ENCODE measurements at places on chromosomes 12 and 14.
A peak's percentile ranks its signal among the peaks of the same experiment; 100 is the strongest.

DNA sequence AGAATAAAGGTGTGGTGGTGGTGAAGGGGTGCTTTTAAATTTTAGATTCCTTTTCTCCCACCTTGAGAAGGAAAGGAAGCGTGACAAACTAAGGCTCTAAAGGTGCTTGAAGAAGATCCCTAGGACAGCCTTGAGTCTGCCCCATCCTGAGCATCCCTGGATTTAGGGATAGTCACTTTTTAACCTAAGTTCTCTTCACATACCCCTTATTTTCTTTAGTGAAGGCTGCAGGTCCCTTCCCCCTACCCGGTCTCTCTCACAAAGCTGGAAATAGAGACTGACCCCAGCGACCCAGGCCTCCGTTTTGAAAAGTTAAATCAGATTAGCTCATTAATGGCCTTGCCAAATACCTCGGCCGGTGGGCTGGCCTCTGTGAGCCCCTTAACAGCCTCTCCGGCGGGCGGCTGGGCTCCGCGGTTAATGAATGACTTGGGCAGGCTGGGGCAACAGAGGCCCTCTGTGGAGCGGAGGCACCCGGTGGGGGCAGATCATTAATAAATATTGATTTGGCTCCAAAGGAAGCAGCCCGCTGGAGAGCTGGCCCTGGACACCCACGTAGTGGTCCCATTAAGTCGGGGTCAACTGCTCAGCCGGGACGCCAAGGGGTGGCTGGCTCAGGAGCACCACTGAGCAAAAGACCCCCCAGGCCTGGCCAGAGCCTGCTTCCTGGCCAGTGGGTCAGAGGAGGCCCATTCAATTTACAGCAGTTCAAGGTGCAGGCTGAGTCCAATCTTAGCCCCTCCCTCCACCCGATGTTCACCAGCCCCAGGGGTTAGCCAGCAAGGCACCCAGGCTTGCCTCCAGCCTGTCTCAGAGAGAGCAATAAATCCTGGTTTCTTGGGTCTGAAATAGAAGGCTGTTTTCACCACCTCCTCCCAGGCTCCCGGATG lies 31.8 kb downstream of the PAH start:
- DNase-seq = no peak

GRCh38 chr14:23034498-23035302 lies at the start of gene PSMB5:
Gene PSMB5 (minus strand): TSS chr14:23034900. CDS start chr14:23034881, 19 bp downstream.
- DNase-seq = peak; percentile 93

- no peak for DNase-seq
Observed at GRCh38 chr14:64790478-64790877, 86.3 kb downstream of the PLEKHG3 start.

GRCh38 chr14:75303381-75303789 lies 24.8 kb downstream of the FOS start:
- peak; percentile 67 for DNase-seq

DNA sequence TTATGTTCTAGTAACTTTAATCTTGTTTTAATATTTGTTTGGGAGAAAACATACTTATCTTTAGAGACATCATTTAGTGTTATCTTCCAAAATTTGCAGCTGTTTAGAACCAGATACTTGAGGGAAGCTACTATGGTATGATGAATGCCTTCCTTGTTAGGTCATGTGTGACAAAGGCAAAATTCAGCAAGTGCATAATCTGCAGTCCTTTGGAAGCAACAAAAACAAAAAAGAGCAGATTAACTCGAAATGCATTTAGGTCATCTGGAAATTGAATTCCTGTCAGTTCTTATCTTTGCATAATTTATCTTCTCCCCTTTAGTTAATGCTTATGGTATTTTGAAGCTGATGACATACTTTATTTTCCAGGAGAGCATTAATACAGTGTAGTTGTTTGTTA lies 3.5 kb downstream of the FBXO34 start:
- peak; percentile 75 for DNase-seq

DNA sequence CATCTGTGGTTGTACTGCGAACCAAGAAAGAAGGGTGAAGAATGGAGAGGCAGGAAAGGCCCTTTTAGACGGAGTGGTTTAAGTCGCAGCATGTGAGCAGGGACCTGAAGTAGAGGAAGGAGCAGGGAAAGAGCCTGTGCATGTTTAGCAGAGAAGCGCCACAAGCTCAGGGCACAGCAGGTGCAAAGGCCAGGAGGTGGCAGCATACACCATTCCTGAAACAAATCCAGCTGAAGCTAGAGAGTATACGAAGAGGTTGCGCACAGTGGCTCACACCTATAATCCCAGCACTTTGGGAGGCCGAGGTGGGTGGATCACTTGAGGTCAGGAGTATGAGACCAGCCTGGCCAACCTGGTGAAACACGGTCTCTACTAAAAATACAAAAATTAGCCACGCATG lies 49.9 kb downstream of the HELB start:
- peak; percentile 21 for DNase-seq

DNA sequence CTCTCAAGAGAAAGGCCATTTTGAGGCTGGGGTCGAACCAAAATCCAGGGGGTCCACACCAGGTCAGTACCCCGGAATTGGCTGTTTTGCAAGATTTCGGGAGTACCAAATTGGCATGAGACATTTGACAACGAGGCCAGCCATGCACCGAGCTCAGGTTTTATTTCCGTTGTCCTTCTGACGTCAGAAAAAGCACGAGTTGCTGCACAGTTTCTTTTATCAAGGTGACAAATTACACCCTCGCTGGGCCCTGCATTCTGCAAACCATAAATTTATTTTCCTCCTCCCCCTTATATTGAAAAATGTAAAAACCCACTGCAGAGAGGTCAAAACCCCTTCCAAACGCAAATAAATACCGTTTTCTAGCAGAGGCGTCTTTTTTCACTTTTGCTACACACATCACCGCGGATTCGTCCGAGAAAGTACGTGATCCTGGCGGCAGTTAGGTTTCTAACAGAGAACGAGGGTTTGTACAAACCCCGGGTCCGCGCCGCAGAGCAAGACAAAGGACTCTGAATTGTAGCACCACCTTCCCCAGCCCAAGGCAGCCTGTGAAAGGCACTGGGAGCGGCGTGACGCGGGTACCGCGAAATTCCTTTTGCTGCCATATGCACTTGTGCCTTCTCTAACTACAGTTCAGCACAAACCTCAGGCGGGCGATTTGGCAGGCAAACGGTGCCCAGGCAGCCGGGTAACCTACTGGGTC lies 1.8 kb downstream of the SLC38A1 start:
- peak; percentile 65 for DNase-seq

DNA sequence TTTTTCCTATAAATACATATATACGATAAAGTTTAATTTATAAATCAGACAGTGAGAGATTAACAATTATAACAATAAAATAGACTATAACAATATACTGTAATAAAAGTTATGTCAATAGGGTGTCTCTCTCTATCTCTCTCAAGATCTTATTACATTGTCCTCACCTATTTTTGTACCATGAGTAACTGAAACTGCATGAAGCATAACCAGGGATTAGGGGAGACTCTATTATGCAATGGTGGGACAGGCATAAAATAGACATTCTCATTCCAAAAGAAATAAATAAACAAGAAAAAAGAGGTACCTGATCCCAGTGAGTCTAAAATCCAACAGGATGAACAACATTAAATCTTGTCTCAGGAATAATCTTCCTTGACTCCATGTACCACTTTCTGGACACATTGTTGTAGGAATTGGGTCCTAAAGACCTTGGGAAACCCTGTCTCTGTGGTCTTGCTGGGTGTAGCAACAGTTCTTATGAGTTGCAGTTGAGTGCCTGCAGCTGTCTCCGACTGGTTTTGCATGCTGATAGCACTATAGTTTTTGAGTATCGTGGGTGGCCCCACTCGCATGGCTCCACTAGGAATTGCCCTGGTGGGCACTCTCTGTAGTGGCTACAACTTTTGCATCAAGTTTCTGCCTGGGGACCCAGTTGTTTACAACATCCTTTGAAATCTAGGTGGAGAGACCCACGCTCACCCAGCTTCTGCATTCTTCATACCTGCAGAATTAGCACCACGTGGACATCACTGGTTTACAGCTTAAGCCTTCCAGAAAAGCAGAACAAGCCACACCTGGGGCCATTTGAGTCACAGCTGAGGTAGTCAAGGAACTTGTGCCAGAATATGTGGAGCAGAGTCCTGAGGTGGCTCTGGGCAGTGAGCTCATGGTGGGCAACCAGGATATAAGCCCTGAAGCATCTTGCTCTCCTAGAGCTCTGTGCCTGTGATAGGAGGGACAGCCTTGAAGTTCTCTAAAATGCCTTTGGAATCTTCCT lies 204.7 kb downstream of the KITLG start:
- DNase-seq = no peak

GRCh38 chr12:32519047-32519446 lies 119.7 kb downstream of the FGD4 start:
- no peak for DNase-seq

GRCh38 chr14:76808011-76808410 lies 4.7 kb downstream of the ANGEL1 start:
- DNase-seq = no peak

DNA sequence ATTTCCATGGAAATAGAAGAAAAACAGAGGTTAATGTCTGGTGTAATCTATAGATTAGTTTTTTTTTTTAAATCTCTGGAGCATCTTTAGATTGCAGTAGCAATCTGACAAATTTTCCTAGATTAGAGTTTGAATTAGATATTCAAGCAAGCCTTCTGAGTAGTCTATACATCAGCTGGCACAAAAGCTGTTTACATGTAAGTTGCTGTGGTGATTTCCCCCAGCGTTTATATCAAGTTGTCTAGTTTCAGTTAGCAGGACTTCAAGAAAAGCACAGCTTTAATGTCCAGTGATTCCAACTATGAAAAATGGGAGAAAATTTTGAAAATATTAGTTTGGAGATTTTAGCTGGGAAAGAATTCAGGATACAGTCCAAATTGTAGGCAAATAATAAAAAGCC lies 605.0 kb upstream of the USP15 start:
- DNase-seq = no peak

DNA sequence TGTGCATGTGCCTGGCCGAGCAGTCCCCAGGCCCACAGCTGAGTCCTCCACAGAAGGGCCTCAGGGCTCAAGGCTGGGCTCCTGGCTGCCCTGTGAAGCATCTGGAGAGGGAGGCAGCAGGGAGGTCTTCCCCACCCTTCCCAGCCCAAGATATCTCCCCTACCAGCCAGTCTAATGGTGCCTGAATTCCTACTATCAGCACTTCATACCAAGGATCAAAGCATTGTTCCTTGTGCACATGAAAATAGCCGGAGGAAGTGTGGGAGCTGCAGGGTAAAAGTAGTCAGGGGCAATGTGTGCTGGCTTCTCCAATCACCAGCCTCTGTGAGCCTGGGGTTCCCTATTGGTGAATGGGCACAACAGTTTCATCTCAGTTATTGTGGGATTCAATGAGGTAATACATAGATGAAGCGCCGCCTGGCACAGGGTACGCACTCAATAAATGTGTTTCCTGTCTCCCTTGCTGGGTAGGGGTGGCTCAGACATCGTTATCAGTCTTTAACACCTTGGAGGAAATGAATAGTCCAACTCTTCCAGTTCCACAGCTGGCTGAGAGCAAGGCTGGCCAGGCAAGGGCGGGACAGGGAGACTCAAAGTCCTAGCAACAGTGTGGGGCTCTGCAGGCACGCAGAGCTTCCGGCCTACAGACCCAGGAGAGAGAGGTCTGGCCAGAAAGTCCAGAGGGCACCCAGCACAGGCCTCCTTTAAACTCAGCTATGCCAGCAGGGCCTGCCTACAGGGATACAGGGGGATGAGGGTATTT lies 39.1 kb upstream of the PNMA1 start:
- no peak for DNase-seq

- peak; percentile 86 for DNase-seq
Observed at GRCh38 chr12:12999959-13000615, at the start of gene HEBP1. Gene HEBP1 (minus strand): TSS chr12:13000265. CDS start chr12:13000114, 151 bp downstream.

GRCh38 chr12:8948701-8949341 lies 624 bp downstream of the M6PR start:
- DNase-seq = peak; percentile 29

DNA sequence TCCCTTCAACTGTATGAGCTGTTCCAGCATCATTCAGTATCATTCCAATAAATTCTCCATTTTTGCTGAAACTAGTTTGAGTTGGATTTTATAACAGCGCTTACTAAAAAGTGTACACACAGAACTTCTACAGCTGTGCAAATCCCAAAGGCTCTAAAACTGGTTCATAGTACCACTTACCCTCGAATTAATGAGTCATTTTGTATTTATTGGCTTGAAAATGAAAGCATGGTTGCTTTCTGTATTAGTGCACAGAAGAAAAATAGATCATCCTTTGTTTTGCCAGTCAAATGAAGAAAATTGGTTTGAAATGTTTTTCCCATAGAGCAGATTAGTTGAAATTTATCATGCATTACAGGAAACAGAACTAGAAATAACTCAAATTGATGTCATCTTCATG lies 268.3 kb upstream of the CPNE8 start:
- no peak for DNase-seq
